MM.1S (cell line): ENCODE measurements at places on chromosomes 2 and 18.

GRCh38 chr2:15647622-15648590 lies 56.2 kb downstream of the DDX1 start:
- H3K36me3 ChIP-seq = no peaks in the 10 kb centered on the region
- no peak for DNase-seq
- H3K4me1 ChIP-seq = no peaks in the 10 kb centered on the region
- H3K27me3 ChIP-seq = no peaks in the 10 kb centered on the region
- H3K4me3 ChIP-seq = no peak overlapping the region
- H3K27ac ChIP-seq = no peak overlapping the region

GRCh38 chr2:91477731-91478672 lies 2786.5 kb downstream of the RPIA start:
- H3K27me3 ChIP-seq = peaks cover 10% of the 10 kb centered on the region
- H3K27ac ChIP-seq = no peak overlapping the region
- DNase-seq = no peak
- no peaks in the 10 kb centered on the region for H3K4me1 ChIP-seq
- no peaks in the 10 kb centered on the region for H3K36me3 ChIP-seq
- peak overlapping the region; percentile 61 for H3K4me3 ChIP-seq

- no peak for DNase-seq
- no peak overlapping the region for H3K27ac ChIP-seq
- H3K36me3 ChIP-seq = no peaks in the 10 kb centered on the region
Measured at GRCh38 chr2:240947607-240948006, 41.5 kb downstream of the CROCC2 start.

GRCh38 chr2:239006622-239007285 lies 158.9 kb downstream of the TWIST2 start:
- H3K4me1 ChIP-seq = no peaks in the 10 kb centered on the region
- DNase-seq = no peak
- no peak overlapping the region for H3K4me3 ChIP-seq
- H3K27me3 ChIP-seq = peaks cover 87% of the 10 kb centered on the region
- no peaks in the 10 kb centered on the region for H3K36me3 ChIP-seq

- H3K4me3 ChIP-seq = no peak overlapping the region
- H3K36me3 ChIP-seq = no peaks in the 10 kb centered on the region
- no peak for DNase-seq
- H3K27ac ChIP-seq = no peak overlapping the region
Measured at GRCh38 chr2:199228887-199229819, 228.6 kb downstream of the SATB2 start.

- H3K4me3 ChIP-seq = no peak overlapping the region
- H3K4me1 ChIP-seq = peaks cover 10% of the 10 kb centered on the region
- no peaks in the 10 kb centered on the region; the same call in 1 of the 2 replicates for H3K27me3 ChIP-seq
- DNase-seq = no peak
- H3K36me3 ChIP-seq = no peaks in the 10 kb centered on the region
Measured at GRCh38 chr2:25349397-25349796, 7.7 kb upstream of the DNMT3A start.

- no peaks in the 10 kb centered on the region for H3K4me1 ChIP-seq
- no peaks in the 10 kb centered on the region for H3K27me3 ChIP-seq
- no peak overlapping the region for H3K4me3 ChIP-seq
- DNase-seq = no peak
- H3K27ac ChIP-seq = no peak overlapping the region
- H3K36me3 ChIP-seq = no peaks in the 10 kb centered on the region
Measured at GRCh38 chr18:69787825-69788547, 159.7 kb downstream of the CD226 start.

DNA sequence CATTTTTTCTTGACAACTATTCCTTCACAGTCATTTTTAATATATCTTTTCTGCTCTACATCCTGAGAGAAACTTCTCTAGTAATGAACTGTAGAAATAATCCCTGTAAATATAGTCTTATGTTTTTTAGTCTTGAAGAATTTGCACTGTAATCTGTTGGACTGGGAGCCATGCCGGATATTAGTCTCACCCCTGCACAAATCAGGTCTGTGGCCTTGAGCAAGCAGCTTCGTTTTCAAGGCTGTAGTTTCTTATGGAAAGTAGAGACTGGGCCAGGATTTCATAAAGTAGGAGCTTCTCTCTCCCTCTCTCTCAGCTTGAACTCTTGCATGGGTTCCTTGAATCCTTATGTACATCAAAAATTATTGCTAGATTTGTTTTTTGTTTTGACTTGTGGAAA lies 8.7 kb downstream of the FARP2 start:
- H3K4me1 ChIP-seq = peaks cover 24% of the 10 kb centered on the region
- H3K36me3 ChIP-seq = no peaks in the 10 kb centered on the region
- H3K27ac ChIP-seq = no peak overlapping the region
- no peak overlapping the region for H3K4me3 ChIP-seq

- H3K27ac ChIP-seq = no peak overlapping the region
- H3K27me3 ChIP-seq = no peaks in the 10 kb centered on the region
- no peaks in the 10 kb centered on the region for H3K36me3 ChIP-seq
- no peak for DNase-seq
Measured at GRCh38 chr2:22691666-22692065, 693.3 kb upstream of the KLHL29 start.

DNA sequence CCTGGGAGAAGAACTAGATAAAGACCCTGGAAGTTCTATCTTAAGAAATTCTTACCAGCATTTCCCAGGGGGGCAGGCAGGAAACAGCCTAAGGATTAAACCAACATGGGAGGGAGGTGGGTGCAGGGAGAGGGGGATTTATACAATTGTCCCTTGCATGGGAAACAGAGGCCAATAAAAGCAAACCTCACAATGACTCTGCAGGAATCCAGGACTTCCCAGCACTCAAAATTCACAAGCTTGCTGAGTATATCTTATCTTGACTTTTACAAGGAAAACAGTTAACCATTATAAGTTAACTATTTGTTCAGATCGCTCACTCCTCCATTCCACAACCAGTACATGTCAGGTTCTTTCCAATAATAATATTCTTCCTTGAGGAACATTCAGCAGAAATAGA lies 241.3 kb downstream of the MREG start:
- no peaks in the 10 kb centered on the region for H3K4me1 ChIP-seq
- H3K27ac ChIP-seq = no peak overlapping the region
- H3K36me3 ChIP-seq = no peaks in the 10 kb centered on the region
- H3K4me3 ChIP-seq = no peak overlapping the region
- no peaks in the 10 kb centered on the region for H3K27me3 ChIP-seq

GRCh38 chr2:233271693-233272092 lies 20.2 kb downstream of the ATG16L1 start:
- peaks cover 9% of the 10 kb centered on the region for H3K36me3 ChIP-seq
- peaks cover 14% of the 10 kb centered on the region for H3K4me1 ChIP-seq
- H3K27me3 ChIP-seq = no peaks in the 10 kb centered on the region
- H3K4me3 ChIP-seq = no peak overlapping the region
- H3K27ac ChIP-seq = no peak overlapping the region

- H3K4me1 ChIP-seq = no peaks in the 10 kb centered on the region
- no peaks in the 10 kb centered on the region for H3K27me3 ChIP-seq
- no peak overlapping the region for H3K4me3 ChIP-seq
- no peaks in the 10 kb centered on the region for H3K36me3 ChIP-seq
Measured at GRCh38 chr2:239132156-239132709, 268.6 kb downstream of the HDAC4 start.

DNA sequence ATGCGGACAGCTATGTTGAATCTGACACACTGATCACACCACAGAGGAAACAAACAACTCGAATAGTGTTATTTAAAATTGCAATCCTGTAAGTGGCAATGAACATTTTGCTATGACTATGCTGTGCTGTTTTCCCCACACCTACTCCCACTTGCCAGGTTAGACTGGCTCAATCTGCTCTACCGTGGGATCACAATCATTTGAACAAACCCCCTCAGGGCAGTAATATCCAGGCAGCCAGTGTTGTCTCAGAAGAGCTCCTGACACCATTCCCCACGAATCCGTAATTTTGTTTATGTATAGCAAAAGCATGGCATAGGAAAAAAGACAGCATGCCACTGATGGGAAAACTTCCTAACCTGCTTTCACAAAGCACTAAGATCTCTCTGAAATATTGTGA lies 284.3 kb downstream of the ERBB4 start:
- no peak overlapping the region for H3K27ac ChIP-seq
- no peaks in the 10 kb centered on the region for H3K4me1 ChIP-seq
- no peaks in the 10 kb centered on the region for H3K36me3 ChIP-seq
- H3K4me3 ChIP-seq = no peak overlapping the region

GRCh38 chr2:108446703-108447102 lies 2.3 kb upstream of the GCC2 start:
- peaks cover 9% of the 10 kb centered on the region; the same call in 1 of the 2 replicates for H3K4me1 ChIP-seq
- no peaks in the 10 kb centered on the region for H3K36me3 ChIP-seq
- no peak overlapping the region for H3K4me3 ChIP-seq
- no peak overlapping the region for H3K27ac ChIP-seq

DNA sequence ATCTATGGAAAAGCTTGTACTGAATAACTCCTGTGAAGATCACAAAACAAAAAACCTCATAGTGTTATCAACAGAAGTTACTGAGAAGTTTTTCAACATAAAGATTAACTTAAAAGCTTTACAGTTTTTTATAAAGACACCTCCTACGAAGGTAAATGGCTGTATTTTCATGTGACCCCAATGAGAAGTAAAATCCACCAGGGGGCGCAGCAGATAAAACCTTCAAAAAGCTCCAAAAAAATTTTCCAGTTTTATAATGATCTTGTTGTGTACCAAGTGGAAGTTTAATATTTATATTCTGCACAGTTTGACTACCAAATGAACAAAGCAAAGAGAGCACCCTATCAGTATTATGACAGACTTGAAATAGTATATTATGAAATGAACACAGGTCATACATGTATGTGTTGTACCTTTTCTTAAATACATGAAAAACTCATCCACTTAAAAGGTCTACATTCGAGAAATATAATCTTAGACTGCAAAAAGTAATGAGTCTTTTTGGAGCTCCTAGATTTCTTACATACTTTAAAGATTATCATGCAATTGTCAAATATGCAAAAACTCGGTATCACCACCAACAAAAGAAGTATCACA lies 38.5 kb downstream of the PNO1 start:
- peak; percentile 34 for DNase-seq
- H3K4me1 ChIP-seq = no peaks in the 10 kb centered on the region
- no peak overlapping the region for H3K4me3 ChIP-seq
- no peaks in the 10 kb centered on the region for H3K27me3 ChIP-seq
- no peaks in the 10 kb centered on the region for H3K36me3 ChIP-seq
- no peak overlapping the region for H3K27ac ChIP-seq

GRCh38 chr2:238915196-238915595 lies 67.3 kb downstream of the TWIST2 start:
- no peaks in the 10 kb centered on the region for H3K36me3 ChIP-seq
- no peak overlapping the region for H3K4me3 ChIP-seq
- no peak for DNase-seq
- H3K27me3 ChIP-seq = peaks cover 32% of the 10 kb centered on the region

GRCh38 chr18:6598657-6599056 lies 130.9 kb upstream of the ARHGAP28 start:
- no peak for DNase-seq
- H3K27ac ChIP-seq = no peak overlapping the region
- H3K4me1 ChIP-seq = no peaks in the 10 kb centered on the region

DNA sequence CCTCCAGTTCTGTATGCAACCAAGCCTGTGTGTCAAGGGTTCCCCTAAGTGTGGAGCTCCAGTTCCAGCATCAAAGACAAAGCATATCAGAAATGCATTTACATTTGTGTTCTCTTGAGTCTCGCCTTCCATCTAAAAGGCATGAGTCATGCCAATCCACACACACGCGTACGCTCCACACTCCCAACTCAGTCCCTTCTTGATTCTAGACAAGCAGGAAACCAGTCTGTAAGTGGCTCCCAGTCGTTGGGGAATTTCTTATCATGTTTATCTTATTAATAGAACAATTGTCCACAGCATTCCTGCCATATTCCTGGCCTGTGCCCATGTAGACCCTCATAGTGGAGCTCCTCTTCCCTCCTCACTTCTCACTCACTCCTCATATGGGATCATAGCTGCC lies 86.4 kb upstream of the SLC35G4 start:
- no peak for DNase-seq
- H3K27me3 ChIP-seq = no peaks in the 10 kb centered on the region
- H3K36me3 ChIP-seq = no peaks in the 10 kb centered on the region
- no peaks in the 10 kb centered on the region for H3K4me1 ChIP-seq
- H3K4me3 ChIP-seq = no peak overlapping the region
- no peak overlapping the region for H3K27ac ChIP-seq

DNA sequence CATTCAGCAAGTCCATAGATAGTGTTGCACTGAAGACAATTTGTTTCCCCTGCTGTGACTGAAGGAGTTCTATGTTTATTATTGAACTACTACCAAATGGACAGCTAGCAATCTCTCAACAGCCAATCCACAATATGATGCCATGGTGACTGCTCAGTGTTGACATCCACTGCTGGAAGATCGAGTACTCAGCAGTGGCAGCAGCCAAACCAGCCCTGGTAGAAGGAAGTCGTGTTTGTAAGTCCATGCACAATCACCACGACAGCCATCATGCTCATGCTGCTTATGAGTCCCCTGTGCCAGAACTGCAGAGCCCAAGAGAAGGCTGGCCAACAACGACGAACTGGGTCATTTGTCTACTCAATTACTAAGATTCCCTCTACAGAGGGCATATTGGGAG lies 66.4 kb downstream of the OSR1 start:
- H3K4me1 ChIP-seq = no peaks in the 10 kb centered on the region
- peak overlapping the region; percentile 27; the same call in 1 of the 2 replicates for H3K4me3 ChIP-seq
- peak; percentile 9 for DNase-seq
- no peak overlapping the region for H3K27ac ChIP-seq

DNA sequence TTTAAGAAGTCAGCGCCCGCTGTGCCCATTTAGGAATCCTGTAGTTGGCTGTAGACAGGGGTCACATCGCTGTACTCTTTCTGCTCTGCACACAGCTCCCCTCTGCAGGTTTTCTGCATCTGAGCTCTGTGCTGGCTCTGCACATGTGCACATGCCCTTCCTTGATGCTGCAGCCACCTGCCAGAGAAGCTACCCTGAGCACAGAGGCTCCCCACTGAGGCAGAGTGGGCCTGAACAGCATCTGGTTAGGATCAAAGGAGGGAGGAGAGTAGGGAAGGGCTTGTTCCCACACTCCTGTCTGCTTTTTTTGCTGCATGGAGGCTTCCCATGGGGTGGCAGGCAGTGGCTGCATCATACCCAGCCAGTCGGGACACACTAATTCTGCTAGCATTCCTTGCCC lies 238.9 kb downstream of the FHOD3 start:
- no peaks in the 10 kb centered on the region for H3K36me3 ChIP-seq
- no peak overlapping the region for H3K27ac ChIP-seq
- H3K4me1 ChIP-seq = 0 out of 2 replicates have a peak, but pooled peaks cover 4% of the 10 kb centered on the region
- no peaks in the 10 kb centered on the region for H3K27me3 ChIP-seq

DNA sequence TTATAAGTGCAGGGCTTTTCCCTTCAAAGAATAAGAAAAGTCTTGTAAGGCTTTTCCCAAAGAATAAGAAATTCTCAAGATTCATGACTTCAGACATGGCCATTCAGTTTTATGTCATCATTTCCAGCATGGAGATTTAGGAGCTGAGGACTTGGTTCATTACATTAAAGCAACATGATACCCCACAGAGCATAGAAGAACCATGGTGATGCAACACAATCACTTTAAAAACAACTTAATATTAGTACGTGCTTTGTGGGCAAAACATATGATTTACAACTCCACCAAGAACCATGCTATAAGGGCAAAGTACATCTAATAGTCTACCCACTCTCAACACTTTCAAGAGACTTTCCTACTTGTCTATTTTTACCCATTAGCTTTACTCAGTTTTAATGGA lies 214.4 kb downstream of the SRBD1 start:
- no peak for DNase-seq
- H3K36me3 ChIP-seq = no peaks in the 10 kb centered on the region
- 0 out of 2 replicates have a peak, but pooled peaks cover 7% of the 10 kb centered on the region for H3K4me1 ChIP-seq
- H3K4me3 ChIP-seq = no peak overlapping the region

- H3K27ac ChIP-seq = no peak overlapping the region
- DNase-seq = no peak
- peaks cover 24% of the 10 kb centered on the region for H3K27me3 ChIP-seq
- H3K4me1 ChIP-seq = no peaks in the 10 kb centered on the region
Measured at GRCh38 chr2:217951521-217952247, 51.1 kb downstream of the TNS1 start.
